Fibroblast of skin of left biceps (primary cell): ENCODE measurements at places on chromosomes 16 and 17.

GRCh38 chr17:7912927-7913524, 3.1 kb downstream of the RNF227 start:
- DNase-seq, result peak; percentile 45

DNA sequence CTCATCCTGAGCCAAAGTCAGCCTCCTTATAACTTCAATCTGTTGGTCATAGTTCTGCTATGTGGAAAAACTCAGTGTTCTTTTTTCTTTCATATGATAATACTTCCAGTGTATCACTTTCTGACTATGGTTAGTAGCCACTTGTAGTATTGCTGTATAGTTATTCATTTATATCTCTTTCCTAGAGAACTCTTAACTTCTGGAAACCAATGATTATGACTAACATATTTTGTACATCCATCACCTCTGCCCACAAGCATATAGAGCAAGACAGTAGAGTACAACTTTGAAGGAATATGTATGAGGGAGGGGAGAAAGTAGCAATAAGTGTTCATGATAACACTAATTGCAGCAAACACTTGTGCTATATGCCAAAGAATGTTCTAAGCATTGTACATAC, 38.6 kb downstream of the COX10 start:
- no peak for DNase-seq

DNA sequence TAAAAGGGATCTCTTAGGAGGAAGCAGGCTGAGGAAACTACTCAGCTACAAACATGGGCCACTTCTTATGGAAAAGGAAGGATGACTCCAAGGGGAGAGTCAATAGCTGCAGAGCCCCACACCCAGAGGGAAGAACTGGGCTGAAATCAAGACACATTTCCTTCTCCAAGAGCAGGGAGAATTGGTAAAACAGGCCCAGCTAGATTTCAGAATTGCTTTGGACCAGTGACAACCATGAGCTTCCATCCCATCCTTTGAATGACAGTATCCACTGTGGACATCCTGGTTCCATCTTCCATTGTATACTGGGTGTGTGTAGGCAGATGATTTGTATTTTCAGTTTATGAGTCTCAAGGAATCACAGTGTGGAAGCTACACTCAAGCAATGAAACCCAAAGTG, 267.5 kb downstream of the IRF8 start:
- no peak for DNase-seq

DNA sequence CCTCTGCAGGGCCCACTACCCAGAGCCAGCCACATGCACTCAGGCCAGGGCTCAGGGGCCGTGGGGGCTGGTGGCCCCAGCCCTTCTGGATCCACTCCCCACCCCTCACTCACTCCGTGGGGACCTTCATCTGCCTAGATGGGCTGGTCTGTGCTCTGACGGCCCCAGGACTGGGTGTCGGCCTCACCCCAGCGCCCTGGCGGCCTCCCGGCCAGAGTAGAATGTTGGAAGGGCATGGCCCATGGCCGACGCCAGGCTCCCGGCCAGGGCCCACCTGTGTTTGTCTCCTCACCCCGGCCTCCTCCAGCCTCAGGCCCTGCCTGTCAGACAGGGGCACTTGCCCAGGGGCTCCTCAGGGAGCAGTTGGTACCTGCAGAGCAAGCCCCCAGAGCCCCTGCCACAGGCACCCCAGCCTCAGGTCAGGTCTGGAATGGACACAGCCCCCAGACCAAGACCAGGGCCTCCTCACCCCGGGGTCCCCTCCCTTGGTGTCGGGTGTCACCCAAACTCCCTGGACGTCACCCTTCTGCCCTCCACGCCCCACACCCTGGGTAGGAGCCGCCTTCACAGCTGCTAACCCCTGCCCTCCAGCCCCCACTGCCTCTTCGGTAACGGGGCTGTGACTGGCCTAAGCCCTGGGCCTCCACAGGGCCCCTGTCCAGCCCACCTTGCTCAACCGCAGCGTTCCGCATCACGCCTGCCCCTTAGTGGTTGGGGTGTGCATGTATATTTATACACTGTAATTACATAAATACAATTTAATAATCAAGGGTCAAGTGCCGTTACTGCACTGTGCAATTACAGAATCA, 3.0 kb upstream of the CDH15 start:
- no peak for DNase-seq

GRCh38 chr17:1010586-1010985, 13.7 kb downstream of the TIMM22 start:
- DNase-seq, result no peak

DNA sequence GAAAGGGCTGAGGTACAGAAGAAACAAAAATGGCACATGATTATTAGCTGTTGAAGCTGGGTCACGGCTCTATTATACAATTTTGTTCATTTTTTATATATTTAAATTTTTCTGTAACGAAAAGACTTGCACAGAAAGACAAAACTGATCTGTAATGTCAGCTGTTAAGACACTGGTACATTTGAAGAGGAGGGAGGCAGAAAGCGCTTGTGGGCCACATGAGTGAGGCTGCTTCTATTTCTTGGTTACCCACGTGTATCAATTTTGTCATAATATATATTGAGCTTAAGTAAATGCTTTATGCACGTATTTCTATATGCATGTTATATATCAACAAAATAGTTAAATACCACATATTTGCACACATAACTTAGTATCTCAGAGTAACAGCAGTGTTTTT, 151.8 kb upstream of the KCNJ18 start:
- DNase-seq, result no peak

- DNase-seq, result no peak
Observed at GRCh38 chr16:12214509-12214908, 238.0 kb downstream of the SNX29 start.
